Frontal cortex (tissue), 4 donors: ENCODE measurements at places on chromosomes 4 and X.

GRCh38 chr4:52612341-52612740 is 46.8 kb downstream of the USP46 start:
- DNase-seq: no peak

- DNase-seq: no peak
These were observed 69.5 kb upstream of the BRWD3 start for GRCh38 chrX:80879143-80879542.

DNA sequence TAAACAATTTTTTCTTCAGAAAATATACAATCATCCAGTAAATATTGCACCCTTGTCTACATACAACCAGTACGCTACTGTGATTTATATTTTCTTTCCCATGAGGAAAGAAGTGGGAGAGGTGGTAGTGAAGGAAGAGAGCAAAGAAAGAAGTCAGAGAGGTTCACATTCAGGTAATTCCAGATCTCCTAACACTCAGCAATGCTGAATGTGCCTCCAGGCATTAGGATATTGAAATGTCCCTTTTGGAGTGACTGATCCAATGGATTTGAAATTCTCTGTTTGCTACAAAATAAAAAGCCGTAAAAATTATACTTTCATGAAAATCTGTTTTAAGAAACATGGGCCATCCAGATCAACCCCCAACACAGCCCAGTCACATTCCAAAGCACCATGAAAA is 211.9 kb upstream of the NR3C2 start:
- no peak for DNase-seq

- DNase-seq: no peak
These were observed 25.9 kb downstream of the ZNF721 start for GRCh38 chr4:472881-473569.

DNA sequence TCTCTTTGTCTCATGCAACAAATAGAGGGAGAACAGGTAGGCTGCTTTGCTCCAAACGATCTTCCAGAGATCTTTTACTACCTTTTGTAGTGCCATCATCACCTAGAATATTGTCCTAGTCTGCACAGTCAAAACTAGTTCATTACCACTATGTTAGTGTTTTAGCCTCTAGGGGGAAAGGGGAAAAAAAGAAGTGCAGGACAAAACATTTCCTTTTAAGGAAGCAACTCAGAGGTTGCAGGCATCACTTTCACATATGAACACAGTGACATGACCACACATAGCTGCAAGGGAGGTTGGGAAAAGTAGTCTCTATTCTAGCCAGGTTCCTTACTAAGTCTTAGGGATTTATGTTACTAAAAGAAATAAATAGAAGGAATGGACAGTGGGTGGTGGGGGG is 39.3 kb upstream of the RAP2C start:
- DNase-seq: no peak

DNA sequence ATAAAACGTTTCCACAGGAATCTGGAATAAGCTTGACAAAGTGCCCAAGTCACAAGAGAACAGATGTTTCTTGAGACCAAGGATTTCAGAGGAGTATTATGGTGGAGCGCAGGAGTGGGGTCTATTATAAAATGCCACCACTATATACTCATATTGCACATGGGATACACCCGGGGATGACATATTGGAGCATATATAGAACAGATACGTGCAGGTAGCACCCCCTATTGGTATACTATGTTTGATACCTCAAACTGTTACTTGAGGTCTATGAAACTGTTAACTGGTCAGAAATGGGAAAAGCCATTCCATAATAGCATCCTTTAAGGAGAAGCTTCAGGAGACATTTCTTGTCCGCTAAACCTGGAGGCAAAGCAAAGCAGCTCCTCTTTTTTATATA is 86.0 kb downstream of the PCYT1B start:
- DNase-seq: no peak

DNA sequence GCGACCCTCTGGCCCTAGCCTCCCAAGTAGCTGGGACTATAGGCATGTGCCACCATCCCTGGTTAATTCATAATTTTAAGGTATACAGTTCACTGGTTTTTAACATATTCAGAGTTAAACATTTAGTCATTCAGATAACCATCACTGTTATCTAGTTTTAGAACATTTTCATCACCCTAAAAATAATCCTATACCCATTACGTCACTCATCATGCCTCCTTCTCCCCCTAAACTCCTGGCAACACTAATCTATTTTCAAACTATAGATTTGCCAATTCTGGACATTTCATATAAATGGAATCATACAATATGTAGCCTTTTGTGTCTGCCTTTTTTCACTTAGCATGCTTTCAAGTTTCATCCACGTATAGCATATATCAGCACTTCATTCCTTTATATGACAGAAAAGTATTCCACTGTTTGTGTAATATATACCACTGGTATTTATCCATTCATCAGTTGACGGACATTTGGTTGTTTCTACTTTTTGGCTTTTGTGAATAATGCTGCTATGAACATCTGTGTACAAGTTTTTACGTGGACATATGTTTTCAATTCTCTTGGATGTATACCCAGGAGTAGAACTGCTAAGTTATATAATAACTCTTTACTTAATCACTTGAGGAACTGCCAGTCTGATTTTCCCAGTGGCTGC is 32.0 kb upstream of the RPS3A start:
- no peak for DNase-seq

DNA sequence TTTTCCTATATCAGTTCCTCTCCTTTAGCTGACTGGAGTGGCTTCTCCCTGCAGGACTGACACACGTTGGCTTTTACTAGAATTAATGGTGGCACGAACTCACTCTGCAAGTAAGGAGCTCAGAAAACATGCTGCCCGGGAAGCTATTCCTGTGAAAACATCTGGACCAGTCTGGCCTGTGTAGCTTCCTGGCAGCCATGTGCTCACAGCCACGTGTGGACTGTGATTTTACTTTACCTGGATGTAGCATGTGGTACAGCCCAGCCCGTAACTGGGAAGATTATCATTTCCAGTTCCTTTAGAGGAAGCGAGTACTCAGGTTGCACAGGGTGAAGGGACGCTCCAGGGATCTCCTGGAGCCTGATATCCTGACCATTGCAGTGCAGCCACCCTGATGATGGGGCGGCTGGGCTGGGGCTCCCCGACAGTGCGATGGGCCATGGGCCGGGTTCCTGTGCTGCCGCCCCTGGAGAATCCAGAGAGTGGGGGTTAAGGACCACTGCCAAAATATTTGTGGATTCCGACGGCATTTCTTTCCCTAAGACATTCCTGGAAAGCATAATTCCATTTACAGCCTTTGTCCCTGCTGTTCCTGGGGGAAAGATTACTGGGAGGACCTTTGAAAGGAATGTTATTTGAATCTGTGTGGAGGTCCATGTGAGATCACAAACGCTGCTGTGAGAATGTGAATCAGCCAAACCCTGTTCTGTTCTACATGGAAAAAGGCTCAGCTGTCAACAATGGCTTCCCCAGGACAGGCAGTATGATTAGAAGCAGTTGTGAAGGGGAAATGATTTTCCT is 35.0 kb downstream of the PROM1 start:
- DNase-seq: no peak

GRCh38 chr4:67918428-67918827 is 34.6 kb upstream of the TMPRSS11D start:
- DNase-seq: no peak

GRCh38 chrX:78555401-78555980 is 103.6 kb downstream of the RTL3 start:
- DNase-seq: no peak

GRCh38 chr4:19557161-19557560 is 694.5 kb upstream of the SLIT2 start:
- DNase-seq: no peak

DNA sequence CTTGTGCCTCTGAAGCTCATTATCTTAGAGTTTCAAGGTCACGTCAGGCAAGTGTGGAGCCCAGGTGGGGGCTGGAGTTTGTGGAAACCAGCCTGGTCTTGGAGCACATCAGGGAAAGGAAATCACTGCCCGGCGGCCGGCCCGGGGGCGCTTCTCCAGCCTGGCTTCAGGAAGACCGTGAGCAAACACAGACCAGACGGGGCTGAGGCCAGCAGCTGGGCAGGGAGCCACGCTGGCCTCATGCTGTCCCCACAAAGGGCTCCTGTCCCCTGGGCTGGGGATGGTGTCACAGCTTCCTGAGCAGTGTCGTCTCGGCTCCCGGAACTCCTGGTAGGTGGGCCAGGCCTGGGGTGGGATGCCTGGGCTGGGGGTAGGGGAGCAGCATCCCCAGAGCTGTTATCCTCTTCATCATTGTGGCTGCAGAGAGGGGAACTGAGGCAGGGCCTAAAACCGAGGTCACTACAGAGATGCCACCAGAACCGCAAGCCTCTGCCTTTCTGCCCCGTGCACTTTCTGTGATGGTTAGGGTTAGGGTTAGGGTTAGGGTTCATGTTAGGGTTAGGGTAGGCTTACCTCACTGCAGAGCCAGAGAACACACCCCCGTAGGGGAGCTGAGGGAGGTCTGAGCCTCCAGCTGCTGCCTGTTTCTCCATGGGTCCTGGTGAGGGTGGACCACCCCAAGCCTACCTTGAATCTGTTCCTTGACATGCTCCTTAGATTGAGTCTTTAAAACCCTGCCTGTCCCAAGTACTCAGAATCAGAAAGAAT is 77.5 kb downstream of the HTRA3 start:
- DNase-seq: peak; percentile 63

GRCh38 chrX:44042116-44042515 is 68.9 kb upstream of the NDP start:
- no peak for DNase-seq

DNA sequence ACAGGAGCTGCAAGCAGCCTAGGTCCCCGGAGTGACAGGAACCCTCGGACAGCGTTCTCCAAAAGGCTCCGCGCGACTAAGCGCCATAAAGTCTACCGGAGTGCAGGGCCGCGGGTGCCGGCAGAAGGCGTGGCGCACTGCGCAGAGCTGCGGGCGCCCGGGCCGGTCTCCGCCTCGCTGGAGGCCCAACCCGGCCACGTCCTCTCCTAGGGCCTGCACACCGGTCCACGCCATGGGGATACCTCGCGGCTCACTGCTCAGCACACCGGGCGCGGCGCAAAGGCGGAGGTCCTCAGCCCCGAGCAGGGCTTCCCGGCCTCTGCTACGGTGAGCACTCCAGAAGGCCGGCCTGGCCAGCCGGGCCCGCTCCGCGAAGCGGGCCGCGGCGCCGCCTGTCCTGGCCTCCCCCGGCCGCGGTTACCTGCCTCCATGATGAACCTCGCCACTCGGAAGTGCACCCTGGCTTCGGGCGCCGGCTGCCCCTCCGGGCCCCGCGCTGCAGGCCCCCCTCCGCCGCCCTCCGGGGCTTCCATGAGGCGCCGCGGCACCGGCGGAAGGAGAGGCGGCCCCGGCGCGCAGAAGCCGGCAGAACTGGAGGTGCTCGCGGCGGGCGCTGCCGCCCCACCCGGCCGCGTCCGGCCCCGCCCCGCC is at the start of gene CCNQ:
TSS of gene CCNQ (minus strand) at position 599 of the 651 bp plus-strand sequence. CDS start at position 533, 66 bp downstream.
- no peak for DNase-seq

DNA sequence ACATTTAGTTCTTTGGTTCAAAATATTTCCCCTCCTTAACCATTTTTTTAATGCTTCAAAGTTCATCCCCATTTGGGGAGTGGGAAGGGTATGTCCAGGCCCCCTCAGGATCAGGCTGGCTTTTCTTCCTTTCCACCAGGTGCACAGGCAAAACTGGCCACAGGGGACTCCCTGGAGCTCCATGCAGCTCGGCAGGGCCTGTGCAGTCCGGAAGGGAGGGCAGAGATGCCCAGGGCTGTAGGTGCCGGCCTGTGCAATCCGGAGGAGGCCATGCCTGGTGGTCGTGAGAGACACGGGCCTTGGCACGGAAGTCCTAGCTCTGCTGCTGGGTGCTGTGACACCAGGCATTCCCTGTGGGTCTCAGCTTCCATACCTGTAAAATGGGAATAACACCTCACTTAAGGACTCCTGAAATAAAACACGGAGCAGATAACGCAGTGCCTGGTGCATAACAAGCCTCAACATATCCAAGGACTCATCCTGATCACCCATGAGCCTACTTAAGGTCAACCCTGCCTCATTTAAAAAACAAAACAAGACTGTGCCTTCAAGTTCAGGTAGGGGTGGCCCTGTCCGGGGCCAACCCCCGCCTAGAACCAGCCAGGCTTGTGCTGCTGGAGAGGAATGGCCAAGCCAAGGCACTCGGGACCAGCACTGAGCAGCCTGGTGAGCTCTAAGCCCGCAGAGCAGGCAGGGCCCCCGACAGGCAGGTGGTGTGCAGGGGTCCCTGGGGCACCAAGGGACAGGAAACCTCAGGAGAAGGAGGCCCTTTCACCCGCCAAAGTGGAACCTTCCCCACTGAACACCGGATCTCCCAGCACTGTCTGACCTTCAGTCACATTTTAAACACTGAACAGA is 21.2 kb upstream of the CYP4V2 start:
- DNase-seq: no peak

- DNase-seq: no peak
These were observed 139.2 kb upstream of the DGKK start for GRCh38 chrX:50609796-50610195.

DNA sequence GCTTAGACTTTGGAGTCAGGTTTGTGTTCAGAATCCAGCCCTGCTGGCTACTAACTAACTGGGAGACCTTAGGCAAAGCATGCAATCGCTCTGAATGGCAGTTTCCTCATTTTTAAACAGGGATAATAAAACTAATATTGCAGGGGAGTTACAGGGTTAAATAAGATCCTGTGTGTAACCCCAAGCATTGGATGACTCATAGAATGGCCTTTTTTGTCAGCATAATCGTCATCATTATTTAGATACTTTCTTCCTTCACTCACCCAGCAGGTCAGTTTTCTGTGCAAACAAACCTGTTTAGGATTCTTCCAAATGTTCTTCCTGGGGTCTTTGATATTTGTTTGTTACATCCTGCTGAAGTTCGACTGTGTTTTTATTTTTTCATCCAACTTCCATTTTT is 208.2 kb downstream of the EVC2 start:
- no peak for DNase-seq

DNA sequence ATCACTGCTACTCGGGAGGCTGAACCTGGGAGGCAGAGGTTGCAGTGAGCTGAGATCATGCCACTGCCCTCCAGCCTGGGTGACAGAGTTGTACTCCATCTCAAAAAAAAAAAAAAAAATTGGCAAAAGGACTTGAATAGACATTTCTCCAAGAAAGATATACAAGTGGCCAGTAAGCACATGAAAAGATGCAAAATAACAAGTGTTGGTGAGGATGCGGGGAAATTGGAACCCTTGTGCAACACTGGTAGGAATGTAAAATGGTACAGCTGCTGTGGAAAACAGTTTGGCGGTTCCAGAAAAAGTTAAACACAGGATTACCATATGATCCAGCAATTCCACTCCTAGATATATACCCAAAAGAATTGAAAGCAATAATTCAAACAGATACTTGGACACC is 19.4 kb downstream of the RBM10 start:
- DNase-seq: no peak

DNA sequence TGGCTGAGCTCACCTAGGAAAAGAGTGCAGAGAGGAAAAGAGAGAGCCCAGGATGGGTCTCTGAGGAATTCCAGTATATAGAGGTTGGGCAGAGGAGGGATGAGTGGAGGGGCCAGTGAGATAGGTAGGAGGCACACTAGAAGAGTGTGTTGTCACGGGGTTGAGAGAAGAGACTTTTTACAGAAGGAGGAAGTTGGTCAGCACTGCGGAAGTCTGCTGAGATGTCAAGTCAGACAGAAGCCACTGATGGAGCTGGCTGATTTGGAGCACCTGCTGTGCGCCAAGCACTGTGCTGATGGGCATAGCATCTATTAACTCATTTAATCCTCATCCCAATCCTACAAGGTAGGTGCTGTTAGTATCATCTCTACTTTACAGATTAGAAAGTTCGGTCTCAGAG is 60.4 kb downstream of the EFNB1 start:
- no peak for DNase-seq
